ENCODE measurements at places on chromosomes 4 and X. TPM values are rescaled to one million over a fixed set of nuclear protein-coding genes. Genes with fewer than 3 reads are reported as not detected.

IL2RG gene
- 302 TPM for total RNA-seq

- no peak for DNase-seq
Observed at GRCh38 chrX:14607446-14607985, 78.2 kb downstream of the GLRA2 start.

GRCh38 chr4:161538941-161539340 lies 624.9 kb downstream of the FSTL5 start:
- no peak for DNase-seq

DNA sequence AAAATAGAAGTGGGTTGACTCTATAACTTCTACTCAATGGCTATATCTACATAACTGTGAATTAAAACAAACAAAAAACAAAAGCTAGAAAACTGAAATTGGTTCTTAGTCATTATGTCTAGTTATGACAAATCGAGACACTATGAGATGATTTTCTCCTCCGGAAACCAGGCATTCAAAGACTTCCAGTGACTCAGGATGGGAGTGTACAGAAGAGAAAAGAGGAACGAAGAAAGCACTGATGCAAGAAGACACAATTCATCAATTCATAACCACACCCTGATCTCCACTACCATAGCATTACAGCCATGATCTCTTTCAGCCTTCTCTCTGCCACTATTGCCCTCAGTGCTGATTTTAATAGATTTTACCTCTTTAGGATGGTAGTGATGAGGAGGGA lies 253.6 kb downstream of the CBLL2 start:
- DNase-seq, result no peak

- DNase-seq, result no peak
Observed at GRCh38 chrX:68821616-68822015, 7.2 kb upstream of the EFNB1 start.

DNA sequence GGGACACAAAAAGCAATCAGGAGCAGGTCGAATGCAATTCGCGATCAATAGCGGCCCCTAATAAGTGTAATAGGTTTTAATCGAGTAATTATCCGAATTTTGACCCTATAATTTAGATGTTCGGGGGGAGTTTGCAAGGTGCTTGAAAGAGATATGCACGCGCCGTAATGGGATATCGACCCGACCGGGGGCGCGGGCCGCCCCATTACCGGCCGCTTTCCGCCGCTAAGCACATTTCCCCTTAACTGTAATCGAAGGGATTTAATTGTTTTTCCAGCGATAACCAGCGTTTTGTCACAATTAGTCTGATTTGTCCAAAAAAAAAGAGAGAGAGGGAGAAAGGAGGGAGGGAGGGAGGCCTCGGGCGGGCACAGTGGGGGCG lies 997 bp downstream of the NKX1-1 start:
- no peak for DNase-seq
